ENCODE measurements at places on chromosomes 7 and 10.

DNA sequence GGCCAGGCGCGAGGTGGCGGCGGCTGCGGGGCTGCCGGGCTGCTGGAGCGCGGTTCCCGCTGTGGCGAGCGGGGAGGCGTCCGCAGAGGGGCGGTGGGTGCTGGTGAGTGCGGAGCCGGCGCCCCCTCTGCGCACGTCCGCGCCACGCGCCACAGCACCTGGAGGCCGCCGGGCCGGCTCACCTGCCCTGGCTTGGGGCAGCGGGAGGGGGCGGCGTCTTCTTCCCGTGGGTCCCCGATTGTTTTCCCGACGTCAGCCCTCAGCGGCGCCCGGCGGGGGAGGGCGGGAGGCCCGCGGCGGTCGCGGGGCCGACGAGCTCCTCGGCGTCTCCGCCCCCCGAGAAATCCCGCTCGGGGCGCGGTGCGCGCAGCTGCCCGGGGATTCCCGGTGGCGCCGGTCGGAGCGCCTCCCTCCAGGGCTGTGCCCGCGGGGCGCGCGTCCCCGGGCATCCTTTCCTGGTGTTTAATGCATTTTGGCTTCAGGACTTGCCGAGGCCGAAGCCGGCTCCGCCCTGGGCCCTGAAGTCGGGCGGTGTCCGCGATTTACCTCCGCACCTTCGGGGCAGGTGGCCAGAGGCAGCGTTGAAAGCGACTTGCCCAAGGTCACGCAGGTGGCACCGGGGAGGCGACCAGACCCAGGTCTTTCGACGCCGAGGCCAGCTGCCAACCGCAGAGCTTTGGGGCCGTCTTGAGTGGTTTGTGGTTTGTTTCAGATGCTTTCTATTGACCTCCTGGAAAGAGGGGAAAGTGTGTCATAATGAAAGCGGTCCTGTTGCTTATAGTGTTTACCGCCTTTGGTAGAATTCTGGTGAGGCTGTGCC is 561 bp downstream of the PLEKHA1 start:
- peak; percentile 86 for DNase-seq

GRCh38 chr7:151207804-151208203 is 2.5 kb downstream of the H2BK1 start:
- DNase-seq = no peak

- DNase-seq = peak; percentile 14
Measured at GRCh38 chr7:125568799-125569198, 639.2 kb upstream of the POT1 start.

DNA sequence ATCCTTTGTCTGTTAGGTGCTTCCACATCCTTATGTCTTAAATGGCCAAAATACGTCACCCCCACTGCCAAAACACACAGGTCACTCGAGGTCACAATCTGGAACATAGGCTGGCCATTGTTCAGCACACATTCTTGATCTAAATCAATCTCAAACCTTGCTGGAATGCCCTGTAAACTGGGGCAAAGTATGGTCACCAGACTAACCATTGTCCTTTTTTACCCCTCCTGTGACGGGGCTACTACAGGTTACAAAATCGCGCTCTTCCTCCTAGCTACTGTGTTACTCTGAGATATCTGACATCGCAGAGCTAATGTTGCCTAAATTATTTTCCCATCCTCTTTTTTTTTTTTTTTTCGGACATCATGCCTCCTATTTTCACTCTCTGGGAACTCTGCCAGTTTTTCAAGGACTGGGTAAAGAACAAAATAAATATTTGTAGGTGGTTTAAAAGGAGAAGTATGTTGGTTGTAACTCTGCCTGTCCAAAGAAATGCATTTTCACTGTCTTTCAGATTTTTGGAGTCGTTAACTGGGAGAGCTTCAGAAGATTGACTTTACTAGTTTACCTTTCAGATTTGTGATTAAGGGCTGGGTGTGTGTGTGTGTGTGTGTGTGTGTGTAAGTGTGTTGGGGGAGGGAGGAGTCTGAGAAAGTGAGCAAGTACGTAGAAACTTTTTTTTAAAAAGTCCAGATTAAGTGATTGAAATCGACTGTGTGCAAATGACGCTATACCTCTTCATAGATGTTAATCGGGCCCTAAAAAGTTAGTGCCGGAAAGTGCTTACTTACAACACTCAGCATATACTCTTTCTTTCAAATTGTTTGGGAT is 942 bp upstream of the KIAA1217 start:
- DNase-seq = no peak

GRCh38 chr10:34427911-34428216 is 387.2 kb downstream of the PARD3 start:
- DNase-seq = no peak

- DNase-seq = peak; percentile 26
Measured at GRCh38 chr10:60733517-60733822, 44.8 kb upstream of the CDK1 start.

- DNase-seq = peak; percentile 31
Measured at GRCh38 chr10:484441-484924, 205.0 kb downstream of the DIP2C start.

DNA sequence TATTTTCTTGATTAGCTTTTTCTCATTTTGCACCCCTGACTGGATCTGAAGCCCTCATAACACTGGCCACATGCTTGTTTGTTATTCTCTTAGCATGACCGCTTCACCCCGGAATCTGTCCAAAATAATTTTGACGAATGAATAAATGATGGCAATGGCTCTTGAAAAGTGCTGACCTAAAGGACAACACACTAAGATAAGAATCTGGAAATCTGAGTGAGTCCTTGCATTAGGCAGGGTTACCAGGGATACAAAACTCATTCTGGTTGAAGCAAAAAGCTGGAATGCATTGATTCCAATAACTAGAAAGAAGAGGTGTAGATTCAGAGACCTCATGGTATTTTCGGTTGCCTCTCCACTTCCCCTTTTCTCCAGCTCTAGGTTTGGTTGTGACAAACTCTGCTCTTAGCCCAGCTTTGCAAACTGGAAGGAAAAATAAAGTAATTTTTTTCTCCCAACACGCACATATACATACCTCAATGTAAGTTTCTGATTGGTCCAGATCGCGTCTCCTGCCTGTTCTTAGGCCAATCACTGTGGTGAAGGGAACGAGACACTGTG is 157.4 kb downstream of the SKIDA1 start:
- peak; percentile 46 for DNase-seq

- peak; percentile 50 for DNase-seq
Measured at GRCh38 chr10:71678057-71678805, 41.3 kb downstream of the C10orf105 start.

DNA sequence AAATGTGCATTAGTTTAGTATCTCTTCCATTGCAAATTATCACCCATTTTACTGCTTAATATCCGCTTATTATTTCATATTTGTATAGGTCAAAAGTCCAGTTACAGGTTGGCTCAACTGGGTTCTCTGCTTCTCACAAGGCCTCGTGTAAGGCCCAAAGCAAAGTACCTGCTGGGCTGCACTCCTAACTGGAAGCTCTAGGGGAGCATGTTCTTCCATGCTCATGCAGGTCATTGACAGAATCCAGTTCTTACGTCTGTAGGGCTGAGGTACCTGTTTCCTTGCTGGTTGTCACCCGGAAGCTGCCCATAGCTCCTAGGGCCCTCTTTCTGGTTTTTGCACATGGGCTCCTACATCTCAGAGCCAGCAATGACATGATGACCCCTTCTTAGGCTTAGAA is 79.6 kb downstream of the RAPGEF5 start:
- DNase-seq = no peak

- no peak for DNase-seq
Measured at GRCh38 chr7:39248041-39248691, 270.5 kb downstream of the POU6F2 start.

GRCh38 chr10:113533801-113534200 is 19.1 kb upstream of the HABP2 start:
- DNase-seq = no peak

GRCh38 chr10:99658622-99659030 is 683 bp upstream of the ENTPD7 start:
- DNase-seq = peak; percentile 92

- peak; percentile 37 for DNase-seq
Measured at GRCh38 chr10:13658871-13659685, 72.3 kb downstream of the PRPF18 start.

DNA sequence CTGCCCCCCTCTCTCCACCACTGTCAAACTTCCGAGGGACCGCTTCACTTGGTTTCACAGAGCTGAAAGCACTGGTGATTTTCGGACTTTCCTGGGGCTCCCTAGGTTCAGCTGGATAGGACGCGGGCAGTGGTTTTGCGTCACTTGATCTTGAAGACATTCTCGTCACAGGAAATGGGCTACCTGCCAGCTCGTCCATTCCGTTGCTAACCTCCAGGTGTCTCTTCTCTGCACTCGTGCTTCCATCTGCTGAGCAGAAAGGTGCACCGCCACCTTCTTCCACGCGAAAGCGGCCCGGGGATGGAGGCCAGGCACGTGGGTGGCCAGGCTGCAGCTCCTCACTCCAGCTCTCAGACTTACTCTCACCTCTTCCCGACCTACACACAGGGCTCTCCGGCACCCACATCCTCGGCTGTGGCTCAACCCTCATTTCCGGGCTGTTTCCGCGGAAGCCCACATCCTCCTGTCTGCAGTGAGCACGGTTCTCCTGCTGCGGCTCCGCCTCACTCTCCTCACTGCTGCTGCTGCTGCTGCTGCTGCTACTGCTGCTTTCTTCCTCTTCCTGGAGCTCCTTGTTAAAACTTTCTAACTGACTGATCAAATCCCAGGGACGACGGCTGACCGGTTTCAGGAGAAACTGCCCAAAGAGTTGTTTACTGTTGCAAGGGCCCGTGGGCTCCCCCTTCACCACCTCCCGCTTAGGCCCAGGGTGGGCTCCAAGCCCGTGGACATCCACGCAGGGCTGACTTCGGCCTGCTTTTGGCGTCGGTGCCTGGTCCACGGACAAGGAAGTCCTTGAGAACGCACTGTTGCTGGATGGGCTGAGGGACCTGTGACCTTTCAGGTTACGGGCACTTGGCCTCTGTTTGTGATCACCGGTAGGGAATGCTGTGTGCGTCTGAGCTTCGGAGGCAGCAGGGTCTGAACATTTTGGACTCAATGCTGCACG is 32.1 kb downstream of the JCAD start:
- peak; percentile 50 for DNase-seq

DNA sequence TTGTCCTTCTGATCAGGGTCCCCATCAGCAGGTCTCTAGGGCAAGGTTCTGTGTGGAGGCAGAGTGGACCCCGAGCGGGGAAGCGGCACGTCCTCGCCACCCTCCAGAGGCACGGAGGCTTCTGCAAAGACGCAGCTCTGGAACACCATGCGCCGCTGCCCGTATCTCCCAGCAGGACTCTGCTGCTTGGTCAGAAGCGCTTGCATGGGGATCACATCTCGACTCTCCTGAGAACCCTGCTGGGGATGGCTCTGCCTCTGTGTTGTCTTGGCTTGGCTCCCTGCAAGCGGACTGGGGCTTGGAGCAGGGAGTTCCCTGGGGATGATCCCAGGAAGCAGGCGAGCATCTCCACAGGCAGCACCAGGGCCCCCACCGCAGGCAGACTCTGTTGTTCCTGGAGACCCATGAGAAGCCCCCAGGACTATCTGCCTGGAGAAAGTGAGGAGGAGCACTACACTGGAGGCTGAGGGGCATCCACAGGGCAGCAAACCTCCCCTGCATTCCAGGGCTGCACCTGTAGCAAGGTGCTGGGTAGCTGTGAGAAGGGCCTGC is 520.5 kb downstream of the GLRX3 start:
- DNase-seq = no peak

DNA sequence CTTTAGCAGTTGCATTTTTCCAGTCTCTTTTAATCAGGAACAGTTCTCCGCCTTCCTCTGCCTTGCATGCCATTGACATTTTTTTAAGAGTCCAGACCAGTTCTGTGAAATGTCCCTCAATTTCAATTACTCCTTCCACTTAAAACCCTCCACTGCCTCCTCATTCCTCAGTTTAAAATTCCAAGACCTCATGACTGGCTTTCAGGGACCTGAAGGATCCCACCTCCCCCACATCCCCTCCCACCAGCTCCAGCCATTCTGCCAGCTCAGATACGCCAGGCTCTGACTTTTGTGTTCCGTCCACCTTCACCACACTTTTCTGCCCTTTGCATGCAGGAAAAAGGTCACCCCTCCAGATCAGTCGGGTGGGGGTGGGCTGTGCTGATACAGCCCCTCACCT is 8.7 kb downstream of the TNRC18 start:
- DNase-seq = no peak

DNA sequence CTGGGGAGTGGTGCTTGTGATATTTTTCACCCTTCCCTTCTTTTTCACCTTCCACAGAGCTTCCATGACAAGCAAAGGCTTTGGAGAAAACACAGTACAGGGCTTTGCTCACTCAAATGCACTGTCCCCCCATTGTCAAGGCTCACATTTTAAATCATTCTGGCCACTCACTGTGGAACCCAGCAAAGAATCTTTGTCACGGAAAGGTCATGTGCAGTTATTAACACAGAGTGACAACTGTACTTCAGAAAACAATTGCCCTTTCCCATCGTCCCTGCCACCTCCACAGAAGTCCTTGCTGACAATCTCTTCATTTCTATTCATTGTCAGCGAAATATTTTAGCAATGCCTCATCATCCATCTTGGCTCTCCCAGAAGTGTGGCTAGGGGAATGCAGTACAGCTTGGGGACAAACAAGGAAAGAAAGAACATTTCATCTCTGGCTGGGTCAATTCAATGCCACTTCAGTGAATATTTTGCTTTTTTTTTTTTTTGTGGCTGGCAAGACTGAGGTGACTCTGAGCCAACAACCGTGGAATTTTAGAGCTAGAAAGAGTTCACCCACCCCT is 851.0 kb downstream of the KCNMA1 start:
- no peak for DNase-seq

- DNase-seq = peak; percentile 46
Measured at GRCh38 chr7:102024769-102025391, 207.5 kb downstream of the CUX1 start.

GRCh38 chr7:158350166-158350900 is 237.3 kb downstream of the PTPRN2 start:
- DNase-seq = no peak

- DNase-seq = no peak
Measured at GRCh38 chr10:44300666-44301649, 83.9 kb downstream of the CXCL12 start.

- DNase-seq = no peak
Measured at GRCh38 chr10:79065091-79065551, 3.6 kb upstream of the ZMIZ1 start.

- no peak for DNase-seq
Measured at GRCh38 chr7:386385-386784, 96.4 kb downstream of the FOXL3 start.

DNA sequence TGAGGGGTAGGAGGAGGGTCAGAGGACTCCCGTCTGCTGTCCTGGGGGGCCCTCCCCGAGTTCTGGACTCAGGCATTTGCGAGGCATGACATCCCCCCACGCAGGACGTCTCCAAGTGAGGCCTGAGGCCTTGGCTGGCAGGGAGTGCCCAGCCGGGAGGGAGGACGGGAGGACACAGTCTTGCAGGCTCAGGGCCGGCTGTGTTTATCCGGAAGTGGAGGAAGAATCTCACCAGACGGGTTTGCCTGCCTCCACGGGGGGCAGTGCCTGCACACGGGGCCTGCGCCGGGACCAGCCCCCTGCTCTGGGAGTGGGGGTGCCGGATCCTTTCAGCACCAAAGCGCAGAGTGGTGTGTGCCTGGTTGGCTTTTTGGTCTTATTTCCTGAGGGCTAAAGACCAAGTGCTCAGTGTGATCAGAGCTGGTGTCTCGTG is 10.9 kb downstream of the PWWP2B start:
- peak; percentile 74 for DNase-seq

Measured in suppressor macrophage (primary cell).